Chondrocyte (in vitro differentiated cells): ENCODE measurements at places on chromosomes 11 and 22. TPM values are rescaled to one million over a fixed set of nuclear protein-coding genes. Genes with fewer than 3 reads are reported as not detected.

MIOX gene
- 0.99 to 1.6 TPM in 2 of 3 replicates, not detected in the other for total RNA-seq

BLID gene
- 0.35 to 0.68 TPM (median 0.41 TPM) in 3 replicates for total RNA-seq

GRCh38 chr11:117097014-117097388 is 1.2 kb downstream of the SIK3 start:
- H3K4me1 ChIP-seq, result peaks cover 57% of the 10 kb centered on the region
- no peaks in the 10 kb centered on the region for H3K27me3 ChIP-seq
- peak overlapping the region; percentile 93 for H3K4me3 ChIP-seq
- DNase-seq, result no peak
- no peaks in the 10 kb centered on the region for H3K36me3 ChIP-seq

DNA sequence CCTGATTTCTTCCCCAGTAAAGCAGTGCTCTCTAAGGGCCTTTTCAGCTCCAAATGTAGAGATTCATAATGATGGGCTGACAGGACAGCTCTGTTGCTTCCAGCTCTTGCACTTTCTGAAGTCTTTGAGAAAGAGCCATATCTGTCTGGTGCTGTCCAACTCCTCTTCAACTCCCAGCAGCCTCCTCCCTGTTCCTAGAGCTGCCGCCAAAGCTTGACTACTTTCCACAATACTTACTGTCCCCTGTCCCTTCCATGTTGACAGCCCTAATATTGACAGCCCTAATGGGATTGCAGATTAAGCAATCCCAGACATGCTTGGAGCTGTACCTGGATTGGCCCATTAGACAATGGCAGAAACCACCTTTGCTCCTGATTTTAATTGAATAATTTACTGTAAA is 29.6 kb downstream of the INSC start:
- DNase-seq, result no peak
- no peak overlapping the region for H3K4me3 ChIP-seq
- H3K27me3 ChIP-seq, result no peaks in the 10 kb centered on the region

- no peak overlapping the region for H3K4me3 ChIP-seq
- no peak for DNase-seq
- H3K36me3 ChIP-seq, result no peaks in the 10 kb centered on the region
- H3K27me3 ChIP-seq, result no peaks in the 10 kb centered on the region
- H3K27ac ChIP-seq, result no peak overlapping the region
Measured at GRCh38 chr11:115409691-115410220, 94.5 kb downstream of the CADM1 start.

- DNase-seq, result peak; percentile 84
- no peaks in the 10 kb centered on the region for H3K36me3 ChIP-seq
- H3K27me3 ChIP-seq, result peaks cover 11% of the 10 kb centered on the region
- H3K4me1 ChIP-seq, result peaks cover 46% of the 10 kb centered on the region
- peak within 1 kb of the TSS; percentile 82 for H3K27ac ChIP-seq
Measured at GRCh38 chr11:119340335-119341221, at the start of gene C1QTNF5. Gene C1QTNF5 (minus strand): TSS chr11:119340883. CDS start chr11:119340397, 486 bp downstream.
